ENCODE measurements at places on chromosomes 7 and 10.

DNA sequence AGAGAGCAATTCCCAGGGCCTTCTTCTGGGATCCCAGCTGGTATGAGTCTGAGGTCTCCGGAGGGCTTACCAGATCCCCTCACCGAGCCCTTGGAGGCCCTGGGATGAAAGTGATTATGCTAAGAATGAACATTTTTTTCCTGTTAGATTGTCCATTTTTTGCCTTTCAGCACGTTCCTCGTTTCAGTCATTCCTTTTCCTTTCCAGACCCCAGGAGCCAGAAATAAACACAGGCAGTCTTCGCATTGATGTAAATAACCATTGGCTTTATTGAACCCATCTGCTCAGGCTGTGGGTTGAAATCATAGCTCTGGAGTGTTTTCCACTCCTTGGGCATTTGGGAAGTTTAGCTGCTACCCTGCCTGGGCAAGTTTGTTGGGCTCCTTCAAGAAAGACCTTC, 320.9 kb upstream of the AUTS2 start:
- no peak for DNase-seq

DNA sequence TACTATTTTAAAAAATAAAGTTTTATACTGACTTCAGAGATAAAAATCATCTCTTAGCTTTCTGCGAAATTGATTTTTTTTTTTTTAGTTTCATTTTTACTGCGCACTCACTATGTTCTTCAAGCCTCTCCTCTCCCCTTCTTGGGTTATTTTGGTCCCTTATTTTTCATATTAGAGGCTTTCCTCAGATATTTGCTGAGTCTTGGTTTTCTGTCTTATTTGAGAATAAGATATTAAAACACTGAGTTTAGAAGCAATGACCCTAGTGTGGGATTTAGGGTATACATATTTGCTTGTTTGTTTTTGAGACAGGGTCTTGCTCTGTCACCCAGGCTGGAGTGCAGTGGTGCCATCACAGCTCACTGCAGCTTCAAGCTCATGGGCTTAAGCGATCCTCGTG, 59.9 kb downstream of the SND1 start:
- no peak for DNase-seq

DNA sequence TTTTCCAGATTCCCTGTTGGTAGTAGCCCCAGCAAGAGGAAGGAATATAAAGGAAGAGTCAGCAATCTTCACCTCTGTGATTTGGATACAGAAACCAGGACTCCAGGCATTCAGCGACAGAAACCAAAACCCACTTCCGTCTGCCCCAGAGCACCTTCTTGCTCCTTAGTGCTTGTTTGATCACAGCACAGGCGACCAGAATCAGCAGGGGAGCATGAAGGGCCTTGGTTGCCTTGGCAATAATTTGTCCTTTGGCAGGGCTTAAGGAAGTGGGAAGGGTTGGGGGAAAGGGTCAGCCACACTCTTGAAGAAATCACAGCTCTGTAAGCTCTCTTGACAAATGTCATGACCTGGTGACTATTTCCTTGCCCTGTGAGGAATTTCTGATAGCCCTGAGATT, 379.6 kb downstream of the OTUD1 start:
- no peak for DNase-seq

- DNase-seq, result no peak
Observed at GRCh38 chr7:131111081-131111576, 216.5 kb upstream of the MKLN1 start.

DNA sequence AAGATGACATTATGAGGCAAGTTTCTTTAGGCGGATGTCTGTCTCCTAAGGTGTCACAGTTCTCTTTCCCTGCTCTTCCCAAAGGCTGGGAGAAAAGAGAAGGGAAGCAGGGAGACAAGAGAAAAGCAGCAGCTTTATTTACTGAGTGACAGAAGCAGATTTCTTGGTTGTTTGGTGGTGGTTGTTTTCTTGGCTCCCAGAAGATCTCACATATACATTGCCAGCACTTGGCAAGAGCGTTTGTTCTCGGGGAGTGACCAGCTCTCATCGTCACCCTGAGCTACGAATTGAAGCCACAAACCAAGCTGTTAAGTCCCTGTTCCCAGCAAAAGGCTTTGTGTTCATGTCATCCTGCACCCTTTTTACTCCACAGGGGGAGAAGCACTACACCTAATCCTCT, 11.4 kb downstream of the CDHR3 start:
- no peak for DNase-seq

DNA sequence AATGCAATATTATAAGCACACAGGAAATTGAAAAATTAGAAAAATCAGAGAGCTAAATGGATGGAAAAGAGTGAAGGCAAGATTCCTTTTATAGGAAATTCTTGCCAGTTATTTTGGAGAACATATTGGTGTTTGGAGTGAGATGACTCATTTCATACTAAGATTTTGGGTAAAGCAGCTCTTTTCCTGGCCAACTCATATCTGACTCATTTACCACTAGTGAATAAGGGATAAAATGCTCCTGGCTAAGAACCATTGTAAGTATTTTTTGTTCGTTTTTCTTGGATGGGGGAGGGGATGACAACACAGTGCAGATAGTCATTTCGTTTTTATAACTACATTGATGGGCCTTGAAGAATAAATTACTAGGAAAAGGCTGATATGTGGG, 139.3 kb downstream of the TWIST1 start:
- peak; percentile 95 for DNase-seq

GRCh38 chr7:3068530-3068929, 24.9 kb upstream of the CARD11 start:
- no peak for DNase-seq

- no peak for DNase-seq
Observed at GRCh38 chr7:25391295-25391861, 163.1 kb upstream of the NPVF start.

DNA sequence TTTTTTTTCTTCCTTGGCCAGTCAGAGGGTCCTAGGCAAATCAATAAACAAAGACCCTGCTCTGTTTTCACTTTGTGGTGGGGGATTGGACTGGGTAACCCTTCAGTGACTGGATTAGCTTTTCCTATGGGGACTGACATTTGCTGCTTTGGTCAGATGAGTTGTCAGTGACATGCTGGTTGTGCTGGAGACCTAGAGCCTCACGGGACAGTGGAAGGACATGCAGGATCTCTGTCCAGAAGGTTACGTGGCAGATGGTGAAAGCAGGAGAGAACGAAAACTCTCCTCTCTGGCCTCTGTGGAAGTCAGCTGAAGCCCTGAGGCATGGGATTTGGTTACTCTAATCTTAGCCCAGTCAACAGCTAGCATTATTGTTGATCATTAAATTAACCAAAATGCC, 90.0 kb upstream of the BMPER start:
- no peak for DNase-seq

- DNase-seq, result no peak
Observed at GRCh38 chr7:151700586-151701165, 176.2 kb downstream of the PRKAG2 start.

GRCh38 chr7:151732292-151732691, 144.6 kb downstream of the PRKAG2 start:
- no peak for DNase-seq

GRCh38 chr7:140810830-140811556, 113.7 kb downstream of the BRAF start:
- DNase-seq, result peak; percentile 21

GRCh38 chr10:34434119-34434594, 380.9 kb downstream of the PARD3 start:
- DNase-seq, result peak; percentile 57

DNA sequence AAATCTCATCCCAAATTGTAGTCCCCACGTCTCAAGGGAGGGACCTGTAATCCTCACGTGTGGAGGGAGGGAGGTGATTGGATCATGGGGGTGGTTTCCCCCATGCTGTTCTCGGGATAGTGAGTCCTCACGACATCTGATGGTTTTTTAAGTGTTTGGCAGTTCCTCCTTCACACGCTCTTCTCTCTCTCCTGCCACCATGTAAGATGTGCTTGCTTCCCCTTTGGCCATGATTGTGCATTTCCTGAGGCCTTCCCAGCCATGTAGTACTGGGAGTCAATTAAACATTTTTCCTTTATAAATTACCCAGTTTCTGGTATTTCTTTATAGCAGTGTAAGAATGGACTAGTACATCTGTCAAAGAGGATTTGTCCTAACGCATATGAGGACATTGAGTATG, 59.5 kb downstream of the RGS10 start:
- DNase-seq, result no peak

DNA sequence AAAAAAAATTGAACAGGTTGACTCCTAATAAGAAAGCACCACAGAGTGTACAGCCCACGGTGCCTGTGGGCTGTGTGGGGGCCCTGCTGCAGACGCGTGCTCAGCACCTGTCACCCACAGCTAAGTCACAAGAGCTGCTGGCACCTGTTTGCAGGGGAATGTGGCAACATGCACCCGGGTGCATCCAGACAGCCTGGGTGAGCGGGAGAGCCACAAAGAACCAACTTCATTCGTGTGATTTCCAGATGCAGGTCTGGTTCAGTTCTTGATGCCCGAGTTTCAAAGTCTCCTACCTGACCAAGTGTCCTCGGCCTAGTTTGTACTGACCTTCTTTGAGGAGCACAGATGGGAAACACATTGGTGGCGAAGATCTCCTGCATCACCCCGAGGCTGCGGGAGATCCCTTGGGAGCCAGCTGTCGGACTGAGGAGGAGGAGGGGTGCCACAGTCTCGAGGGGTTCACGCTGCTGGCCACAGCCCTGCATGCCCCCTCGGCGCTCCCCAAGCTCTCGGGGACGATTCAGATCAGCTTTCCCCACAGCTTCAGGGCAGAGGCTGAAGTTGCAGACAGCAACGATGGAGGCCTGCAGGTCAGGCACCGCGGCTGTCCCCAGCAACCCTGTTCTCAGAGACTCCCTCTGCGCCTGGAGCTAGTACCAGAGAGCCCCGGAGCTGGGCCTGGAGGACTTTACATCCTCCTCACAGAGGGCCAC, 35.3 kb downstream of the AMZ1 start:
- no peak for DNase-seq

- DNase-seq, result no peak
Observed at GRCh38 chr7:110470420-110470819, 620.5 kb upstream of the LRRN3 start.

DNA sequence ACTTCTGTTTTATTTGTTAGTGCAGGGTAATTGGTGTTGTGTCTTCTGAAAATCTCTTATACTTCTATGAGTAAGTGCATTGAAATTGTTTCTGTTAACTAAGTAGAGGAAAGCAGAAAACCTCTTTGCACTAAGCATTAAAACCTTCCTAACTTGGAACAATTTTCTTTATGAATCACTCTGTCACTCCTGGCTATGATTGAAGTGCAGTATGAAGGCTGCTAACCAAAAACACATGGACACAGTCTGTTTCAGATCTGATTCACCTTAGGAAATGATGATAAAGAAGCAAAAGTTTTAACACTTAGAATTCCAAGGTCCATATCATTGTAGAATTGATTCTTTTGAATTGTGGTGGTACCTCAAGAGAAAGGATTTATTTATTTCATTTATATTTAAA, 41.9 kb downstream of the MET start:
- peak; percentile 62 for DNase-seq

- DNase-seq, result no peak
Observed at GRCh38 chr7:37550426-37550825, 101.8 kb upstream of the ELMO1 start.

DNA sequence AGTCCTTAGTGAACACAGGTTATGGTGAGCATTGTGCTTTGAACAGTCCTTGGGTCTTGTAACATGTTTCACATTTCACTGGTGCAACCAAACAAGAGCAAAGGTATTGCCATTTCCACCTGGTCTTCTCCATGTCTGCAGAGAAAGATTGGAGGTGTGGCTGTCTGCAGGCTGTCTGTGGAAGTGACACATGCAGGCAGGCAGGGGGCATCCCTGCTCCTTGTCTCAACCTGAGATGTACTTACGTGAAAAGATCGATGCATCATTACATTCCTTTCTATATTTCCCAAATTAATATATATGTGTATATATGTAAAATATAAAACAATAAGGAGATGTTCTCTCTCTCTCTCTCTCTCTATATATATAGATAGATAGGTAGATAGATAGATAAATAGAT, 54.3 kb downstream of the LRRC18 start:
- no peak for DNase-seq

DNA sequence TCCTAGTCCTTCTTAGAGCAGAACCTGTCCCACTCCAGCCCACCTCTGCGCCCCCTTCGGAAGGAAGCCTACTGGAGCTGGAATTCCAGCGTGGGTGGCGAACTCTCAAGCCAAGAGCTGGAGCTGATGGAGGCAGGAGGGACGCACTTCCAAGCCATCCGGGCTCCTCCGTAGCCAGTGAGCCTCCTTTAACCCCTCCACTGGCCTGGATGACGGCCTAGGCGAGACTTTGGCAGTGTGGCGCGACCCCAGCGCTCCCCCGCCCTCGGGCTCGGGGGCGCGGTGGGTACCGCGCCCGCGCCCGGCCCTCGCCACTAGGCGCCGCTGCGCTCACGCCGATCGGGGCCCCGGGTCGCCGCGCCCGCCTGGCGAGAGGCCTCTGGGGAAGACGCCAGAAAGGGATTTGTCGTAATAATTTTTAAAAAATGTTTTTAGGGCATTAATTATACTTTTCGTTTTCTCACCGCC, 5.1 kb upstream of the EMX2 start:
- DNase-seq, result no peak

GRCh38 chr10:103709341-103709920, 145.9 kb downstream of the SH3PXD2A start:
- DNase-seq, result peak; percentile 88

GRCh38 chr10:80603516-80603915, 65.8 kb downstream of the SH2D4B start:
- no peak for DNase-seq

DNA sequence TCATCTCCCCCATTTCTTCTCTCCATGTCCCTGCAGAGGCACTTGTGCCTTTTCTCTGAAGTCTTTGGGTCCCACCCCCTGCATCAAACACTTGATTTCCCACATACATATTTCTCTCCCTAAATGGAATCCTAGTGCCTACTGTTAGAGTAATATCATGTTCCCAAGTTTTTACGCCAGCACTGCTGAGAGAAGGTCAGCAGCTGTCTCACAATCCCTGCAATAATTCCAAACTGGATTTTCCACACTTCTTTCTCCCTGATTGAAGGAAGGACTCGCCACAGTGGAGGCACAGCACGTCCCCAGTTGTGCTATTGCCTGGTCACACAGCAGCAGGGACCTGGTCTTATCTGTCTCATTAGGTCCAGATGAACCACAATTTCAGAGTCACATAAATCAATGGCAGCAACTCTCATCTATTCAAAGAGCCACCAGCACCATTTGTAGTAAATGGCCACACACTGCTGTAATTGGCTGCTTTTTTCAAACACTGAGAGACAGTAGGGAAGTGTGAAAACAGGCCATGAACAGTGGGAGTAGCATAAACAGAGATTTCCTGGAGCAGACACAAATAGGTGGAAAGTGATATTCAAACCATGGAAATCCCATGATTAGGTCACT, 605.5 kb downstream of the XPNPEP1 start:
- no peak for DNase-seq

DNA sequence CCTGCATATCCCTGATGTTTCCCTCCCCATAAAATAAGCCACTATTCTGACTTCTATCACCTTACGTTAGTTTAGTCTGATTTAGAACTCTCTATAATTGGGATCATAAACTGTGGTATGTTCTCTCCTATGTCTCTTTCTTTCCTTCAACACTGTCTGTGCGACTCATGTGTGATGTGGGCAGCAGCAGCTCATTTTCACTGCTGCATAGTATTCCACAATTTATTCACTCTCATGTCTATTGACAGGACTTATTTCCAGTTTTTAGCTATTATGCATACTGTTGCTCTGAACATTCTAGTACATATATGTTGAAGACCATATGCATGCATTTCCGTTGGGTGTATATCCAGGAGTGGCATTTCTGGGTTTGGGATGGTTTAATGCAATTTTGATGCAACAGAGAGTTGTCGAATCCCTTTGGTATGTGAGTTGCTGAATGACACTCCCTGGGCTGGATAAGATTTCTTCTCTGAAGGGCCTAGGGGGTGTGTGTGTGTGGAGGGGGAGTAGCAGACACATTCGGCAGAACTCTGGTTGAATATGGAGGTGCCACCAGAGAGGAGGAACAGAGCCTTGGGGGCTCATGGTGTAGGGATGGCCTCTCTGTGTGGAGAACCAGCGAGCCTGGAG, 87.8 kb upstream of the PCBD1 start:
- DNase-seq, result no peak

Measured in NCI-H226 (cell line).